ENCODE measurements at places on chromosomes 4 and X.

DNA sequence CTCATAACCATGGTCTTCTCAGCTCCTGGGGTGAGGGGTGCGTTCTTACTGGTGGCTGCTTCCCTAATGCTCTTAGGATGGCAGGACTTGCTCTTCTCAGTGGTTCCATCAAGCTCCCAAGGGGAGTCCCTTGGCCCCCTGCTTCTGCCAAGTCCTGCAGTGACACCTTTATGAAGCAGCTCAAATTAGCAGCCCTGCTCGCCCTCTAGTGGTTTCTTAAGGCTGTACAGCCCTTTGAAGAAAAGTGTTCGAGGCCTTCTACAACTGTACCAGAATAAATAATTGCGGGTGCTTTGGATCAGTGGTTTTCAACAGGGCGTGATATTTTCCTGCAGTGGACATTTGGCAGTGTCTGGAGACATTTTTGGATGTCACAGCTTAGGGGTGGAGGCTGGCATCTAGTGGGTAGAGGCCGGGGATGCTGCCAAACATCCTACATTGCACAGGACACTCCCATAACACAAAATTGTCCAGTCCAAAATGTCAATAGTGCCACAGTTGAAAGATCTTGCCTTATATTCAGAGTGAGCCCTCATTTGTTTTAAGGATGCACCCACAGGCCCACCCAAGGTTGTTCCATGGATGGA is 204.7 kb upstream of the S100G start:
- DNase-seq, result peak; percentile 55

DNA sequence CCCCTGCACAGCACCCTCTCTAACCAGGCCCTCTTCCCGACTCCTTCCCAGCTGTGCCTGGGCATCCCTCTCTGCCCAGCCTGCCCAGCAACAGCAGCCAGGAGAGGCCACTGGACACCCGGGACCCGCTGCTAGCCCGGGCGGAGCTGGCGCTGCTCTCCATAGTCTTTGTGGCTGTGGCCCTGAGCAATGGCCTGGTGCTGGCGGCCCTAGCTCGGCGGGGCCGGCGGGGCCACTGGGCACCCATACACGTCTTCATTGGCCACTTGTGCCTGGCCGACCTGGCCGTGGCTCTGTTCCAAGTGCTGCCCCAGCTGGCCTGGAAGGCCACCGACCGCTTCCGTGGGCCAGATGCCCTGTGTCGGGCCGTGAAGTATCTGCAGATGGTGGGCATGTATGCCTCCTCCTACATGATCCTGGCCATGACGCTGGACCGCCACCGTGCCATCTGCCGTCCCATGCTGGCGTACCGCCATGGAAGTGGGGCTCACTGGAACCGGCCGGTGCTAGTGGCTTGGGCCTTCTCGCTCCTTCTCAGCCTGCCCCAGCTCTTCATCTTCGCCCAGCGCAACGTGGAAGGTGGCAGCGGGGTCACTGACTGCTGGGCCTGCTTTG is 1.1 kb downstream of the AVPR2 start:
- no peak for DNase-seq

DNA sequence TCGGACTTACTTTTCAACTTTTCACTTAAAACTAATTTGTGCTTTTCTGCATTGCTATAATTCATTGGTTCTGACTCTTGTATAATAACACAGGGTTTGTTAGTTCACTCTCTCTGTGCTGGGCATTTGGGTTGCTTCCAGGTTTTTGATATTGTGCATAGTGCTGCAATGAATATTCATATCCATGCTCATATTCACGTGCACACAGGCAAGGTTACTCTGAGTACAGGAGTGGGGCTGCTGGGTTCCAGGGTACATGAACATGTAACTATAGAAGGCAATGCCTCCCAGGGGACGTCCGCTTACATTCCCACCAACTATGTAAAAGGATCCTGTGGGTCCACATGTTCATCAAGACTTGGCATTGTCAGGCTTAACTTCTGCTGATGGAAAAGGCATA is 117.2 kb downstream of the ADGRA3 start:
- DNase-seq, result no peak

GRCh38 chr4:165175879-165176278 is 31.5 kb upstream of the KLHL2 start:
- DNase-seq, result no peak

DNA sequence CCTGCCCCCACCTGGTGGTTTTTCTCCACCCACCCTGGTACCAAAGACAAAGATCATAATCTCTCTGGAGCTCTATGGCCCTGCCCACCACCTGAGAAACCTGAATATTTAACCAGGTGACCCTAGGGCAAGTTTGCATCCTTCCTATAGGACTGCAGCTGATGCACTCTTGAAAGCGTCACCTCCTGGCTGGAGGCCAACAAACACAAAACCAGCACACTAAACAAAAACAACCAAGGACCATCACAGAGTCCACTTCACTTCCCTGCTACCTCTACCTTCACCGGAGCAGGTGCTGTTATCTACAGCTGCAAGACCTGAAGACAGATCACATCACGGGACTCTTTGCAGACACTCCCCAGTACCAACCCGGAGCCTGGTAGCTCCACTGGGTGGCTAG is 296.7 kb upstream of the FGF13 start:
- no peak for DNase-seq

GRCh38 chr4:169054879-169055278 is 44.8 kb upstream of the CBR4 start:
- no peak for DNase-seq

DNA sequence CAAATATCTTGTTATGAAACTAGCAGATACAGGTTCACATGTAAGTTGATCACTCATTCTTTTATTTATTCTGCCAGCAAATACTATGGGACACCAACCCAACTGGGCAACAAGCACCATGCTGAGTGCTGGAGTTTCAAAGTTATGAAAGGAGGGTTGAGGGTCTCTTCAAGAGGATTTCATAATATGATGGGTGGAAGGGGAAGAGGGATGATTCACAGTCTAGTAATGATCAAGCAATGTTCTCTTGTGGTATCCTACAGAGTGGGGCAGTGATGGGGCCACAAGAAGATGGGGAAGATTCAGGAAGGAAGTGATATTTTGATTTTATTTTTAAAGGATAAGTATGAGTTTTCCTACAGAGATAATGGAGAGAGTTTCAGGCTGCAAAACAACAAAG is 46.2 kb upstream of the TXK start:
- DNase-seq, result no peak

- DNase-seq, result no peak
Measured at GRCh38 chrX:153844509-153845082, 14.3 kb upstream of the PDZD4 start.

DNA sequence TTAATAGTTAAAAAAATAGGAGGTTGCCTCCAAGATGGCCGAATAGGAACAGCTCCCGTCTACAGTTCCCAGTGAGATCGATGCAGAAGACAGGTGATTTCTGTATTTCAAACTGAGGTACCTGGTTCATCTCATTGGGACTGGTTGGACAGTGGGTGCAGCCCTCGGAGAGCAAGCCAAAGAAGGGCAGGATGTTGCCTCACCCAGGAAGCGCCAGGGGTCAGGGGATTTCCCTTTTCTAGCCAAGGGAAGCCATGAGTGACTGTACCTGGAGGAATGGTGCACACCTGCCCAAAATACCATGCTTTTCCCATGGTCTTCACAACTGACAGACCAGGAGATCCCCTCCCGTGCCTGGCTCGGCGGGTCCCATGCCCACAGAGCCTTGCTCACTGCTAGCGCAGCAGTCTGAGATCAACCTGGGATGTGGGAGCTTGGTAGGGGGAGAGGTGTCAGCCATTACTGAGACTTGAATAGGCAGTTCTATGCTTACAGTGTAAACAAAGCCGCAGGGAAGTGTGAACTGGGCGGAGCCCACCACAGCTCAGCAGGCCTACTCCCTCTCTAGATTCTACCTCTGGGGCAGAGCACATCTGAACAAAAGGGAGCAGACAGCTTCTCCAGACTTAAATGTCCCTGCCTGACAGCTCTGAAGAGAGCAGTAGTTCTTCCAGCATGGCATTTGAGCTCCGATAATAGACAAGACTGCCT is 47.5 kb downstream of the PPA2 start:
- no peak for DNase-seq

DNA sequence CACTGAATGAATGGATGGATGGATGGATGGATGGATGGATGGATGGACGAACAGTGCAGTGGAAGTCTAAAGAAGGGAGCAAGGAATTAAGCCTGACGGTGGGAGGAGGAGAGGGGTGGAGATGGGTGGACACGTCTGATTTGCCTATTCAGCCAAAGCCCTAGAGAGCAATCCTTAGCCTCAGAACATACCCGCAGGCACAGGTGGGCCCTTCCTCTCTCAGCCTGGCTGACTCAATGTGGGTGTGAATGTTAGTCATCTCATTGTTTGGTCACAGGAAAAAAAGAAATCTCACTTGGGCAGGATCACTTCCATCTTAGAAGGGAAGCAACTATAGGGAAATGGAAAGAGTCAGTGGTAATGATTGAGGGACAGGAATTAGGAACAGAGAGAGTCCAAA is 165.9 kb downstream of the PJA1 start:
- peak; percentile 5 for DNase-seq

DNA sequence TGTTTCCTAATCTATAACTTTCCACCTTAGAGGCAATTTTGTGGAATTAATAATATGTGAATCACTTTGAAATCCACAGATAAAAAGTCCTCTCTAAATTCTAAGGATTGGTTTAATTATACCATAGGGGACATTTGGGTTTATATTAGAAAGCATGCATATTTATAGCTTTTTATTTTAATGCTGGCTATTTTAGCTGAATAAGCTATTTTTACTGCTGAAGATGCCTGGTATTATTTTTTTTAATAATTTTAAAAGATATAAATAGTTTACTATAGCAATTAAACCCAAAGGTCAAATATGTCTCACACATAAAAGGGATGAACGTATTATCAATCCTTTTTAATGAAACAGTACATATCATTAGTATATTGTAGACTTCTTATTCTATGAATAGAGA is 415.4 kb downstream of the MAGEB5 start:
- no peak for DNase-seq

DNA sequence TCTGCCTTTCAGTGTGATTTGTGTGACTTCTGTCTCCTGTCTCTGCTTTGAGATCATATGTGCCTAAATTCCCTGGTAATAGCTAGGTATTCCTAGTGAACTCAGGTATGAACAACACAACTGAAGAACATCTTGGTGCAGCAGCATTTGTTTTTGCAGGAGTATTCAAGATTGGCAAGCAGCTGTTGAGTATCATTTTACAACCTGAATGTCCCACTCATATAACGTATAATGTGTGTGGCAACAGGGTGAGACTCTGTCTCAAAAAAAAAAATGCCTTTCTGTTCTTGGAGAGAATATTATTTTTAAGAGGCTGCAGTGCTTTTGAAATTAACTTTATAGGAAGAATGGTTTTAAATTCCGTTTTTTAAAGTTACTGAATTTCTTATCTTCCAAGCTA is 7.7 kb downstream of the LSM6 start:
- no peak for DNase-seq

DNA sequence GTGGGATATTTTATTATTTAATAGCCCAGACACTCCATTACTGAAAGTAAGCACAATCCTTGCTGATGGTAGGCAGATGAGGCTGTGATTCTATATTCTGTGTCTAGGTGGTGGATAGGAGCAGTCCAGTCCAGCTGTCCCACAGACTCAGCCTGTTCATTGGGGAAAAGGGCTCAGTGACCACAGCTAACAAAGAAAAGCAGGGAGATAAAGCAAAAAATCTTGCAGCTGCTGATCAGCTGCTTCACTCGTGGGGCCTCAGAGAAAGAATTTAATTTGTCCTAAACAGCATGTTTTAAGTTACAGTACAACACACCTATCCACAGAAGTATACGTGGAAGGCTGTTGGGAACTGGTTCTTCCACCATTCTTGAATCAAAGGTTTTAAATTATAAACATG is 40.7 kb upstream of the ANK2 start:
- no peak for DNase-seq

DNA sequence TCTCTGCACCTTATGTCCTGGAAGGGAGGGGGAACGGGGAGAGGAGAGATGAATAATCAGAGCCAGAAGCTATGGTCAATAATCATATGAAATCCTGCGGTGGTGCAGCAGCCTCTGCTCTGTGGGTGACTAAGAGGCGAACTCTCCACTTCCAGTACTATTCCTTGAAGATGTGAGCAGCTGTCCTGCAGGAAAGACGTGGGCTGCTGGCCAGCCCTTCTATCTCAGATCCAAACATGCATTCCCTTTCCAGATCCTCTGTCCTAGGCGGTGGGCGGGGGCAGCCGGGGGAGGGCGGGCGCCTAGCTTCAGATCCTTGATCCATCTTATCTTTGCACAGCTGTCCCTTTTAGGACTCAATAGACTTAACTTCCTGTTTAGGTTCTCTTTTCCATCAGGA is 34.5 kb downstream of the SPINK2 start:
- no peak for DNase-seq

GRCh38 chr4:93407493-93408275 is 420.9 kb upstream of the ATOH1 start:
- no peak for DNase-seq

DNA sequence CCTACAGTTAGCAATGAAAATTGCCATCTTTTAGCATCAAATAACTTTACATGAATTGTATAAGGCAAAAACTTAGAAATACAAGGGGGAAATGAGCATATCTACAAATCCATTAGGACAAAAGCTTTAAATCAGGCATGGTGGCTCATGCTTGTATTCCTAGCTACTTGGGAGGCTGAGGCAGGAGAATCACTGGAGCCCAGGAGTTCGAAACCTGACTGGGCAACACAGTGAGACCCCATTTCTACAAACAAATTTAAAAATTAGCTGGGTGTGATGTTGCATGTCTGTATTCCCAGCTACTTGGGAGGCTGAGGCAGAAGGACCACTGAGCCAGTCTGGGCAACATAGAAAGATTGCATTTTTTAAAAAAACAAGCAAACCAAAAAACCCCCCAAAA is 61.3 kb downstream of the EIF4E start:
- no peak for DNase-seq

GRCh38 chrX:131728295-131729145 is 184.6 kb downstream of the OR13H1 start:
- no peak for DNase-seq

DNA sequence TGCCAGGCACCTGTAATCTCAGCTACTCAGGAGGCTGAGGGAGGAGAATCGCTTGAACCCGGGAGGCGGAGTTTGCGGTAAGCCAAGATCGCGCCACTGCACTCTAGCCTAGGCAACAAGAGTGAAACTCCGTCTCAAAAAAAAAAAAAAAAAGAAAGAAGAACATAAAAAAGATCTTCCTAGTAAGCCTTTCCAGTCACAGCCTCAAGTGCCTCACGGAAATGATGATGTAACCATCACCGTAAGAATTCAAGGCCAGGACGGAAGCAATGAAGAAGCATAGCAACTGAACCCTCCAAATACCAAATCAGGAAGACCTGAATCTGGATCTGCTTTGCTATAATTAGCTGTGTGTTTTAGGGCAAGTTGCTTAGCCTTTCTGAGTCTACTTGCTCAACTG is 28.8 kb downstream of the RBM47 start:
- no peak for DNase-seq

DNA sequence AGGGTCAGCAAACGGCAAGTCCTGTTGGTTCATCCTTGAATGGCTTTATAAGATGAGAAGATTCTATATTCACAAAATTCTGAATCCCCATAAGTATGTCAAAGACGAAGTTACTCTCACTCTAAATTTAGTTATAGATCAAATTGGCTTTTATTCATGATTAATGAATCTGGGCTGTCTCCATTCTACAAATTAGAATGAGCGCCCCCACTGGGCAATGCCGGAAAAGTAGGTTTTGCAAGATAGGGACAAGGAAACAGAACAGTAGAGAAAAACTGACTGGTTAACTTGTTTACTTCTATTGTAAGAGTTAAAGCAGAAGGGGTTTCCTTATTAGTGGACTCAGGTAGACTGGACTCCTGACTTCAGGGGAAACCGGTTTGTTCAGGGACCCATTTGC is 100.3 kb downstream of the F11 start:
- DNase-seq, result no peak

Measured in RKO (cell line).